ENCODE measurements at places on chromosomes 1 and 21.

GRCh38 chr1:37482796-37483744 lies 8.7 kb downstream of the ZC3H12A start:
- no peak for DNase-seq

GRCh38 chr1:224300346-224300745 lies 29.6 kb downstream of the NVL start:
- peak; percentile 82 for DNase-seq

GRCh38 chr1:154741741-154742495 lies 128.2 kb downstream of the KCNN3 start:
- no peak for DNase-seq

- no peak for DNase-seq
These were observed 253.1 kb upstream of the NEGR1 start for GRCh38 chr1:72535470-72535869.

GRCh38 chr1:93700532-93701469 lies 19.2 kb upstream of the BCAR3 start:
- DNase-seq = no peak

DNA sequence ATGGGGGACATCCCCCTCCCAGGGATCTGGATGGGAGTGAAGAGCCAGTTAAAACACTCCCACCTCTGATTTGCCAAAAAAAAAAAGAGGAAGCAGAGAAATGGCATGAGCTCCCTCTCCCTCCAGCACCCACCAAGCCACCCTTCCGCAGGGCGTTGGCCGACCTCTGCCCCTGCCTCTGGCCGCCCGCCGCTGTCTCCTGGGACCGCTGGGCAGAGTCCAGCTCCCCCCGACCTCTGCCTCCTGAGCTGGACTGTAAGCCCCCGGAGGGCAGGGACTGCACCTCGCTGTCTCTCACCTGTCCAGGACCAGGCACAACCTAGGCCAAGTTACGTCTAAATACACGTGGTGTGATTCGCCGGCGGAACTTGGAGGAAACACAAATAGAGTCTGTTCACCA lies 174.3 kb downstream of the PRDM16 start:
- DNase-seq = no peak

DNA sequence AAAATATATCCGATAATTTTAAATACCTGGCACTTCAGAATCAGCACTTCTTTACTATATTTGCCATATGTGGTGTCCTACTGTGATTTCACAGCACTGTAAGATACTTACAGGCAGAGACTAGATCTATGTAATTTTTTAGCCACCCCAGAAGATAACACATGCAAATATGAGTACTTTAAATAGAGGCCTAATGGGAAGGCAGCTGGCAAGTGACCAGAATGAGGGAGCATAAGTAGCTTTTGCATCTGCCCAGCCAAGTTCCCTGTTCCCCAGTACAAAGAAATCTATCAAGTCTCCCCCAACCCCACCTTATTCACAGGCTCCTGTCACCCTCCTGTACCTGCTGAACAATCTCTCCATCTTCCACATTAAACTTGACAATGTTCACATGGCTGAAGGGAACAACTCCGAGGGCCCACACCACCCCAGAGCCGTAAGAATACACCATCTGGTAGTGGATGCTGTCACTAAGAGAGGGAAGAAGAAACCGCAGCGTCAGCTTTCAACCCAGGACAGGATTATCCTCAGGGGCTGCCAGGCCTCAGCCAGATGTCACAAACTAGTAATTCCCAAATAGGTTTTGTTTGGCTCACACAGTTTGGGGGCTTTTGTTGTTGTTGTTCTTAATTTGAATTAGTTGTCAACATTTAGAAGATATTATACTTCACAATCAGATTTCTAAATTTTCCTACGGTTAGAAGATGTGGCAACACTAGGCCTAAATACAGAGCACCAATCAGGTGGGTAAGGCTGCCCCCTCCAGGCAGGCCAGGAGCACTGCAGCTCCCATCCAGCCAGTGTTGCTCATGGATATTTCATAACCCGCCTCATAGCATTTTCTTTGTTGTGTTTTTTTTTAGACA lies 10.4 kb downstream of the EMC1 start:
- peak; percentile 49 for DNase-seq
